ENCODE measurements at places on chromosomes 7 and 10.

DNA sequence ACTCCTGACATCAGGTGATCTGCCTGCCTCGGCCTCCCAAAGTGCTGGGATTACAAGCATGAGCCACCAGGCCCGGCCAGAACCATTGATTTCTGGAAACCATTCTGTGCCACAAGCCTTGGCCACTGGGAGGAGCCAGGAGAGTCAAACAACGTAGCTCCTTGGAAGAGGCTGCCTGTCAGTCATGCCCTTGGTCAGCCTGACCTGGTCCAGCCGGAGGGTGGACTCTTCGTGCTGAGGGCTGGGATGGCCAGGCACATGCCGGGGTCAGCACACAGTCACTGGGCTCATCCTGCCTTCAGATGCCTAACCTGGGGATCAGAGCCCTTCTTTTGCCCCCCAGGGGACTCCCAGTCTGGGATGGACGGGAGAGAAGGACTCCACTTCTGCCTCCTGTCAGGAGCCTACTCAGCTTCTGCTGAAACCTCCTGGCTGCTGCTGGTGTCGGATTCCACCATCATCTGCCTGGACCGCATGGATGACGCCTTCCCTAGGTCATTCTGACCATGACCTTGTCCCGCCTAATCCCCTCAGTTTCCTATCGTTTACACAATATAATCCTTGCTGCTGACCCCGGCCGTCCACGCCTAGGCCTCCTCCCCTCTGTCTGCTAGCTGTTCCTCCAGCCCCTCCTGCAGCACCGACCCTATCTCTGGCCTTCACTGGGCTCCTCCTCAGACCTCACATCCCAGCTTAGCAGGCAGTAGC, 30.4 kb downstream of the TMEM270 start:
- no peak for DNase-seq

DNA sequence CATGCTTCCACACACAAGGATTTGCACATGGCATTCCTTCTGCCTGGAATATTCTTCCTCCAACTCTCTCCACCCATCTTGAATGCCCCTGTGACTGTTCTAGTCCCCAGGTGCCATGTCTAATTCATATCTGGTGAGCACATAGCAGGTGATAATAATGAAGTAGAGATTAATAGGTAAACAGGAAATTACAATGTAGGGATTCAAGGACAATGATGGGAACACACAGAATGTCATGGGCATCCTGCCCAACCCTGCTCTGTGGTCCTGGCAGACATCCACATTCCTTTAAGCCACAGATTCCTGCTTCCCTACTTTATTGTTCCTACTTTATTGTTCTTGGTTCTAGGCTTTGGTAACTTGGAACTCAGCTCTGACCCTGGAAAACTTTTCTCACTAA, 115.8 kb downstream of the THSD7A start:
- DNase-seq, result no peak

DNA sequence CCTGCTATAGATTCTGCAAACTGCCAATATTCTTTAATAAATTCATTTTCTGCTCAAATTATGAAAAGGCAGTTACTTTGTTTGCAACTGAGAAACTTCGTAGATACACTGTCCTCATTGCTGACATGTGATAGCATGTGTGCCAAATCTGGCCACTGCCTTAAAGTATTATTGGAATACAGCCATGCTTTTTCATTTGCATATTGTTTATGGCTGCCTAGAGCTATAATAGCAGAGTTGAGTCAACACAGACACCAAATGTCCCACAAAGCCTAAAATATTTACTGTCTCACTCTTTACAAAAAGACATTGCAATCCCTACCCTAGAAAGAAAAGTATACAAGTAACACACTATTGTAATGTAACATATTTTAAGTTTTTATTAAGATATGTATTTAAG, 647.4 kb downstream of the XPNPEP1 start:
- no peak for DNase-seq

DNA sequence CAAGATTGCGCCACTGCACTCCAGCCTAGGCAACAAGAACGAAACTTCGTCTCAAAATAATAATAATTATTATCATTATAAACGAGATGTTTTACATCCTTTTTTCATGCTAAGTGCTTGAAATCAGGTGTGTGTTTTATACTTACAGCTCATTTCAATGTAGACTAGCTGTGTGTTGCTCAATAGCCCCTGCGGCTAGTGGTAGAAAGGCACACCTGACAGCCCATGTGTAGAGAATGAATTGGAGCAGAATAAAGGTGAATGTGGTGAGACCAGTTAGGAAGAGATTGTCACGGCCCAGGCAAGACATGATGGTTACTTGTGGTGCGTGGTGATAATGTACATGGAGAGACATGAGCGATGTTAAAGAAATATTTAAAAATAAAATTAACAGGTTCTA, 86.7 kb upstream of the TMEM26 start:
- DNase-seq, result no peak

DNA sequence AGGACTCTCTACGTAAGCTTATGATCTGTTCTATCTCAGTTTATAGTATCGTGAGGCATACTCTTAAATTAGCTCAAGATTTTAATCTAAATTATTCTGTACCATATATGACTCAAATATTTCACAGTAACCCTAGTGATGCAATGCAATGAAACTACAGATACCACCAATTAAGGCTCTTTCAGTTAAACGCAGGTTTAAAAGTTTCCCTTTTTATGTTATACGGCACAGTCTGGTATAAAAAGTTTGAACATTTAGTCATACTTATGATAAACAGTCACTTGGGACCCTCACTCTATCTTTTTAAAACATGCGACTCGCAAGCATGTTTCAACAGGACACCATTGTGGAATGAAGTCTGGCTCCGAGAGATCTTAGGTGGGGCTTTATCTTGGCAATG, 107.2 kb downstream of the CDK6 start:
- DNase-seq, result no peak

- DNase-seq, result no peak
These were observed 117.6 kb upstream of the DNAJB12 start for GRCh38 chr10:72472306-72472705.

DNA sequence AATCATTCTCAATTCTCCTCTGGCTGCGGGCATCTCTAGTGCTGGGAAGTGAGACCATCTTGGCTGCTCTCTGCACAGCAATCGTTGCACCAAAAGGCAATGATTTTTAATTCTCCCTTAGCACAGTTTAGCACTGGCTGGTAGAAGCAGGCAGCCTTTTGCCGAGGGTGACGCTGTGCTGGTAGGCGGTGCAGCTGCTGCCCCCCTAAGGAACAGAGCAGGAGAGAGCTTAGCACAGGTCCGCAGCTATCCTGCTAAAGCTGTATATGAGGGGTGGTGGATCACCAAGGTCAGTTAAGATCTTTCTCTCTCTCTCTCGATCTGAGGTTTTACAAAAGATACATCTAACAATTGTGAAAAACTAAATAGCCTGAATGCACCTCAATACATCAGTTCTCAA, 390.1 kb downstream of the GATA3 start:
- peak; percentile 43 for DNase-seq

GRCh38 chr7:46972205-46972604, 609.7 kb downstream of the TNS3 start:
- DNase-seq, result no peak

DNA sequence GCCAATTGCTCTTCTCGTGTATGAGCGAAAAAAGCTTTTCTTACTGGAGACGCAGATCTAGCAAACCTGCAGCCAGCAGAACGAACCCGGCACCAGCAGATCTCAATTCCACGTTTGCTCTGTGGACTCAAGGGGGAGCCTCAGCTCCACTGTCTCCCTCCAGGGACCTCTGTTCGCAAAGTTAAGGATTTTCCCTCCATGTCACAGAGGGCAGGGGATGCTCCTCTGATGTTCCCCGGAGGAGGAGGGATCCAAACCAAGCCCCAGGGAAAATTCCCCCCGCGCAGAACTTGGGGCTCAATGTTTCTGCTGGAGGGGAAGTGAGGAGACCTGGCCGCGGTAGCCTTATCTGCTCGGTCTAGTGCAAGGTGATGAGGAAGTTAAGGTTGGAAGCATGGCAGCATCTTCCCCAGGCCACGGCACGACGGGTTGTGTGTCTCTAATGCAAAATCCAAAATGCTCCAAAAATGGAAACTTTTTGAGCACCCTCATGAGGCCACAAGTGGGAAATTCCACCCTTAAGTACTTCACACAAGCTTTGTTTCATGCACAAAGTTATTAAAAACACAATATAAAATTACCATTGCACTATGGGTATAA, 9.0 kb downstream of the IQCE start:
- no peak for DNase-seq

GRCh38 chr10:119655566-119656001, 4.4 kb downstream of the BAG3 start:
- peak; percentile 45 for DNase-seq

GRCh38 chr7:7693881-7694280, 24.5 kb downstream of the RPA3 start:
- DNase-seq, result no peak

DNA sequence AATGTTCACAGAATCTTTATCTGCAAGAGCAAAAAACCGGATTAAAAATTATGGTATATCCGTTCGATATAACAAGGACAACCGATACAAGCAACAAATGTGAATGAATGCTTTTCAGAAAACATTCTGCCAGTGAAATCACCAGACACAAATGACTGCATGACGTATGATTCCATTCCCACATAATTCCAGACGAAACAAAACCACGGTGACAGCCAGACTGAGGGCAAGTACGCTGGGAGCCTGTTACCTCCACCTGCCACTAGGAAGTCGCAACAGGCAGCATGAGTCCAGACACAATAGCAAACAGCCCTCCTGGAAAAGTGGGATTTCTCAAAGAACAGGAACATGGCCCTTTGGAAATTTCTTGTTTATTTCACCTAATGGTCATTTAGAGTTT, 41.7 kb downstream of the MAD1L1 start:
- no peak for DNase-seq

DNA sequence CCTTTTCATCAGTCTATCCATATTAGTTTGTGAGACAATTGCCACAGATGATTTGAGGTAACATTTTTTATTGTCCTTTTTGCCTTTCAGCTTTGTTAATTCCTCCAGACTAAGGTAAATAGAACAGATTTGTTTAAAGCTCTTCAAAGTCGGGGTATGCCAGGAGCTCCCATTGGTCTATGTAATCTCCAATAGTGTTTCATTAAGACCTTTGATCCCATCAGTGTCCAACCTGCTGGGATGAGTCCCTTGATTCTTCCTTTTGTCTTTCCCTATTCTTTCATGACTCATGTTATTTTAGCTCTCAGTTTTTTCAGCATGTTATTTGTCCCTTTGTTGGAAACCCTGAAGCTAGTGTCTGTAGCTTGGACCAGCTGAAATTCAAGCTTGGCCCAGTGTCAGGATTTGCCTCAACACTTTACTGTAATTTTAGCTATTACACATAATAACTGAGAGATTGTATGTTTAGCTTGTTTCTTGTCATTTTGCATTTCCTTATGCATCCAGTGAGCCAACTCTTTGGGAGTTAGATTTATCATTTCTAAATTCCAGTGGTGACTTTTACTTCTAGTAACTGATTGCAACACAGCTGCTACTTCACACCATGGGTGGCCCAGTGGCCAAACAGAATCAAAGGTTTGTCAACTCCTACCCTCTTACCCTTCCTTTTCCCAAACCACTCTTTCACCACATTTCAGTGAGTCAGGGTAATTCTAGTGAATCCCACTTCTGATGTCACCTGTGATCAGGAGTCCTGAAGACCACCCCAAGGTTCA, 15.3 kb downstream of the AGBL3 start:
- no peak for DNase-seq

DNA sequence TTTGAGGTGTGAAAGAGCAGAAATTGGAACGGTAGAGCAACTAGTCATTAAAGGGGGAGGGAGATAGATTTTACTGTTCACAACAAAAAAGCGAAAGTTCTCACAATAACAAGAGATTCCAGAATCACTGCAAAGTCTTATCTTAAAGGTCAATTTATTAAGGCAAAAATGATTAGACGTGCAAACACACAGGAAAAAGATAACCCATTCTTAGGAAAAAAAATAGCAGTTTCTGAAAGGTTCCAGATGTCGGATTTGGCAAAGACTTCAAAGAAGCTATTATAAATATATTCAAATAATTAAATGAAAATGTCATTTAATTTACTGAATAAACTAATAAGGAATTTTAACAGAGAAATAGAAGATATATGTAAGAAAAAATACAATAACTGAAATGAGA, 70.8 kb upstream of the GNAI1 start:
- DNase-seq, result no peak

- no peak for DNase-seq
These were observed 30.6 kb upstream of the CNPY1 start for GRCh38 chr7:155576900-155577508.

DNA sequence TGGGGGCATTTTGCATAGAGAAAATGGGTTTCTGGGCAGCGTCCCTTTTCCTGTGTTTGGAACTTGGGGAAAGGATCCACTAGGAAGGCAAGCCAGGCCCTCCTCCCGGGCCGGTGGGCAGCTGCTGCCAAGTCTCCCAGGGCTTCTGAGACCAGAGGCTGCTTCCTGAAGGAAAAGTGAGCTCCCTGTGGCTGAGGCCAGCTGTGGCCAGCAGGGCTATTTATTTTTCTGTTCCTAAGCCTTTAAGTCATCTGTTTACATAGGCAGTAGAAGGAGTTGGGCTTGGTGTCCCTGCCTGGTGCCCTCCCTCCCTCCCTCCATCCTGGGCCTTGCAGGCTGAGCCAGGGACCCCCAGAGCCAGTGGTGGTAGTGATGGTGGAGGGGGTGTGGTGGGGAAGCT, 70.5 kb upstream of the COL13A1 start:
- no peak for DNase-seq

DNA sequence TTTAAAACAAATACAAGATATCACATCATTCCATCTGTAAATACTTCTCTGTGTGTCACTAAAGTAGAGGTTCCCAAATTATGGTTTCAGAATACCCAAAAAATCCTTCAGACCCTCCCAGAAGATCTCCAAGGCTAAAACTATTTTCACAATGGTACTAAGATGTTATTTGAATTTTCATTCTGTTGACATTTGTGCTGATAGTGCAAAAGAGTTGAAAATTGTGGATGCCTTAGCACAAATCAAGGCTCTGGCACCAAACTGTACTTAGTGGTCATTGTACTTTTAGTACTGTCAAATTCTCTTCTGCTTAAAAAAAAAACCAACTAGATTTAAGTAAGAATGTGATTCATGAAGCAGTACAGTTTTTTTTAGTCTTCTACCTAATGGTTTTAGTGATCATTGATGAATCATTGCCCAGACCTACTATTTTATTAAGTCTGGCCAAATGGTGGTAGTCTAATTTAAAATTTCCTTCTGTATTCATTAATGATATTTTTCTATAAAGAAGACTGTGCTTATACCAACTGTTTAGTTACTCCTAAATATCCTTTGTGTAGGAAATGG, 50.5 kb downstream of the TPST1 start:
- no peak for DNase-seq

DNA sequence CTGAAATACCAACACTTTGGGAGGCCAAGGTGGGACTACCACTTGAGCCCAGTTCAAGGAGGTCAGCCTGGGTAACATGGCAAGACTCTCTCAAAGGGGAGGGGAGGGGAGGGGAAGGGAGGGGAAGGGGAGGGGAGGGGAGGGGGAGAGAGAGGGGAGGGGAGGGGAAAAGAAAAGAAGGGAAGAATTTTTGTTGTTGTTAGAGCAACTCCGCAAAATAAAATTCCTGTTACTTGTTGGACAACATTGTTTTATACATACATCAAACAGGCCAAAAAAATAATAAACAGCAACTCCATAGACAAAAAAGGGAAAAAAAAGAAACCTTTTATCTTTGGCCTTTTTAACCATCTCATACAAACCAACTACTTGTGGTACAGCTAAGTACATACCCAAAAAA, 57.3 kb upstream of the TRIM24 start:
- DNase-seq, result no peak

GRCh38 chr7:82258181-82258580, 185.4 kb downstream of the CACNA2D1 start:
- no peak for DNase-seq

Data from activated CD4-positive, alpha-beta T cell treated with anti-CD3 and anti-CD28 coated beads for 4 hours (primary cell).